Fibroblast of villous mesenchyme (primary cell): ENCODE measurements at places on chromosomes 13 and 19. TPM values are rescaled to one million over a fixed set of nuclear protein-coding genes. Genes with fewer than 3 reads are reported as not detected.
A peak's percentile ranks its signal among the peaks of the same experiment; 100 is the strongest.

GRCh38 chr13:48400090-48400694, 12.7 kb downstream of the LPAR6 start:
- DNase-seq, result peak; percentile 39

C19orf38 gene
- 0.43 TPM in 1 of 2 replicates, not detected in the other for total RNA-seq

- no peak for DNase-seq
Measured at GRCh38 chr13:50464349-50465251, 378.9 kb downstream of the DLEU7 start.

LRG1 gene
- total RNA-seq, result not detected in 2 replicates

DNA sequence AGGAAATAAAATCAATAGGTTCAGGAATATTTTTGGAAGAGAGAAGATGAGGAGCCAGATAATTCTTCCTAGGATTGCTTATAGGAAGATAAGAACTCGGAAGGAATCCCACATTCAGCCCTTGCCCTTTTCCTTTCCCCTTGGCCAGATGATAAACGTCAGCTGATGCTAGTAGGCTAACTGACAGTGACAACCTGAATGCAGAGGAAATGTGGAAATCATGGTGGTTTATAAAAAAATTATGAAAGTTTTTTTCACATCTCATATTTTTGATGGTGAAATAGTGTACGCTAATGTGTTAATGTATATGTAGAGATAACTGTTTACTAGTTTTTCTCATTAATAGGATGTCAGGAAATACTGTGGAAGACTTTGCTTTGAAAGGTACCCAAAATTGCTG, 56.9 kb downstream of the EDNRB start:
- peak; percentile 54 for DNase-seq

DNA sequence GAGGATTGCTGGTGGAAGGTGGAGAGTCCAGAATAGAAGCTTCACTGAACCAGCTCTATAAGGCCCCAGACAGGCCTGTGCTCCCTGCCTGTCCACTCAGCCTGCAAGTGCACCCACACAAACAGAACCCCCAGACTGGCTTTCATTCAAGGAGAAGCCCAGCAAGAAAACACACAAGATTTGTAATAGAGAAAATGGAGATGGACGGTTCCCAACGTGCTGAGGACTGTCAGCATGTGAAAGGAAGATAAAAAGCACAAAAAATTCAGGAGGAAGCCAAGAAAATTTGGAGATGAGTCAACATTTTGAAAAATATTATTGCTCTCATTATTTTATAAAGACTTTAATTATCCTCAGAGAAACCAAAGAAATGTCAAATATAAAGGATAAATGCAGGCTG, 218.2 kb upstream of the SLC10A2 start:
- no peak for DNase-seq

MEDAG gene
- total RNA-seq, result 12.1 and 20.0 TPM in 2 replicates

GRCh38 chr13:26971990-26972887, 199.4 kb downstream of the USP12 start:
- DNase-seq, result no peak

DNA sequence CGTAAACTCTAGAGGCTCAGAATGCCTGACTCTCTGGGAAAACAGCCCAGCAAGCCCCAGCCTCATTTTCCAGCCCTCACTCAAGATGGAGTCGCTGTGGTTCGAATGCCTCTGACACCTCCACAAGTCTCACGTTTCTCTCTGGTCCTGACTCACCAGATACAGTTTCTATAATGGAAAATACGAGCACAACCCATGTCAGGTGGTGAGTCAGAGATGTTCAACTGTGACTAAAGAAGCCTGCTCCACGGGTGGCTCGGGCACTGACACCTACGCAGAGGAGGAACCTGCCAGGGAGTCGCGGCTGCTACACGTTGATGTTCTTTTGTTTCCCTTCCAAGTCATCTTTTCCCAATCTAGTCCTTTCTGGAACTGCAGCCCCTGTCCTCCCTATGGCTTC, 87.1 kb upstream of the STK24 start:
- DNase-seq, result no peak
